ENCODE measurements at places on chromosomes 5 and 9. TPM values are rescaled to one million over a fixed set of nuclear protein-coding genes. Genes with fewer than 3 reads are reported as not detected.

The ZNF189 gene
- total RNA-seq, result 23.9 TPM

The PIP5KL1 gene
- 10.1 TPM for total RNA-seq

The C9orf152 gene
- total RNA-seq, result 7.9 TPM

The PCDHB12 gene
- total RNA-seq, result 5.0 TPM
